ENCODE measurements at places on chromosomes 11 and 22.

- DNase-seq, result no peak
Measured at GRCh38 chr22:49884503-49885260, 31.0 kb downstream of the ZBED4 start.

- no peak for DNase-seq
Measured at GRCh38 chr11:19472679-19473078, 231.9 kb upstream of the E2F8 start.

DNA sequence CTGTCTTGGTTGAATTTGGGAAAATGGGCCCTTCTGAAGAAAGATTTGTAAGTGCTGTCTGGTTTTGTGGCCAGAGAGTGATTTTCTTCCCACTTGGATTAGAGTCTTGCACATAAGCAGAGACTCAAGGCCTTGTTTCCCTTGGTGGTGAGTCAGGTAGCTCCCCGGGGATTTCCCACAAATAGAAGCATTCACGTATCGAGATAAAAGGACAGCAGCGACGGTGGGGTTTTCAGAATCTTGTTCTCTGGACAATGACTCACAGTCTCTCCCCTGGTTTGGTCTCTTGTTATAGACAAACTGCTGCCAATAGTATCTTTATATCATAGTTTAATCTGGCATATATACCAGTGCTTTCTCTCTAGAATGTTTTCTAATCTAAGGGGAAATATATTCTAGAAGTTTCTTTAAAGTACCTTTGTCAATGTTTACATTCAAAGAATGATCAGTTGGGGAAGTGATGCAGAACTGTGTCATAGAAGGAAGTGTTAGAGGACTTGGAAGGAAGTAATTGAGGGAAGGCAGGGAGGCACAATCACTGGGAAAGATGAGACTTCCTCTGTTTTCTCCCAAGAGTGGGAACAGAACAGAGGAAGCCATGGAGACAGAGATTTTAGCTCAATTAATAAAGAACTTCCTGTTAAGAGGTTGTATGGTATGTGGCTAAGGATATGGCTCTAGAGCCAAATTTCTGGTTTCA lies 18.1 kb downstream of the POLA2 start:
- no peak for DNase-seq

- no peak for DNase-seq
Measured at GRCh38 chr11:120994091-120994859, 29.6 kb upstream of the TBCEL start.

GRCh38 chr11:133414506-133414905 lies 117.8 kb downstream of the OPCML start:
- DNase-seq, result no peak

- DNase-seq, result no peak
Measured at GRCh38 chr11:28966951-28967350, 858.8 kb downstream of the METTL15 start.

DNA sequence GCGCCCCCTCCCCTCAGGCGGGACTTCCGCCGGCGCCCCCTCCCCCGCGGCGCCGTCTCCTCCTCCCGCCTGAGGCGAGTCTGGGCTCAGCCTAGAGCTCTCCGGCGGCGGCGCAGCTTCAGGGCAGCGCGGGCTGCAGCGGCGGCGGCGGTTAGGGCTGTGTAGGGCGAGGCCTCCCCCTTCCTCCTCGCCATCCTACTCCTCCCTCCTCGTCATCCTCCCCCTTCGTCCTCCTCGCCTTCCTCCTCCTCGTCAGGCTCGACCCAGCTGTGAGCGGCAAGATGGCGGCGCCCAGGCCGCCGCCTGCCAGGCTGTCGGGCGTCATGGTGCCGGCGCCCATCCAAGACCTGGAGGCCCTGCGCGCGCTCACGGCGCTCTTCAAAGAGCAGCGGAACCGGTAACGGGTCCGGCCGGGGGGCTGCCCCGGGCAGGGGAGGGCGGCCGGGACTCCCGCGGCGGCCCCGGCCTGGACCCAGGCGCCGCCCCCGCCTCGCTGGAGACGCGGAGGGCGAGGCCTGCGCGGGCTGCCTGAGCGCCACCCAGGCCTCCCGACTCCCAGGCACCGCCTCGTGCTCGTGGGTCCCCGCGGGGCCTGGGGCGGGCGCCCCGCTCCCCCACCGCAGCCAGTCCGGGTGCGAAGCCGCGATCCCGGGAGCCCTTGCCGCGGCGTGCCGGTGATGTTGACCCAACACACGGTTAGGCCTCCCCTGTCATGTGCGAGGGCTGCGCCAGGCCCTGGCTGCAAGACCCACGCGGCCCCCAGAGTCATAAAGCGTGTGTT lies at the start of gene ATXN10:
Gene ATXN10, plus strand, starts transcription at position 52 of the 781 bp plus-strand sequence. Its CDS starts 230 bp downstream, at position 282.
- DNase-seq, result peak; percentile 44

DNA sequence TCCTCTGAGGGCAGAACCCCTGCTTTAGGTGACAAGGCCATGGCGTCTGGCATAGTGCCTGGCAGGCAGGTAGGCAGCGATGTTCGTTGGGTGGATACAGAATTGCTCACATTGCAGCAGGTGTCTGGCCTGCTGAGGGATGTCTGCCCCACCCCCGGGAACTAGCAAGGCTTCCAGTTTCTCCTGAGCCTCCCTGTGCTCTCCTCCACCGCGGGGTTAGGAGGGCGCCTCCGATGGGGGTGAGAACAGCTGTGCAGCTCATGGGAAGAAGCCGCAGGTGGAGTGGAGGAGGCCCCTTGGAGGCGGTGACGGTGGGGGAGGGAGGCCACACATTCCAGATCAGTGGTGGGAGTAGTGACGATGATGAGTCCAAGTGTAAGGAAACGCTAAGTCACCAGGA lies 48.3 kb upstream of the JAM3 start:
- DNase-seq, result no peak

DNA sequence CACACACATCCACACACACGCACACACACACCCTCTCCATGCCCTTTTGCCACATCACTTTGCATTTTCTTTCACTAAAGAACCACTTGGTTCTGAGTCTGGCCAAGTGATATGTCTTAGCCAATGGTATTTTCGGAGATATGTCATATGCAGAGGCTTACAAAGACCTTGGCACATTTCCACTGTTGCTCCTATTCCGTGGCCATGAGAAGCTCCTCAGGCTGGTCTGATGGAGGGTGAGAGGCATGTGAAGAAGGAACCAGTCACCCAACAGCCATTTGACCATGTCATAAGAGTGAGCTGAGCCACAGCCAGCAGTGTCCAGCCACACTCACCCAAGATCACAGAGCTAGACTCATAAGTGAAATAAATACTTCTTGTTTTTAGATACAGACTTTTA lies 212.6 kb upstream of the NAV2 start:
- no peak for DNase-seq

- DNase-seq, result no peak
Measured at GRCh38 chr22:26041931-26042330, 127.3 kb upstream of the SEZ6L start.

GRCh38 chr11:68905421-68906360 lies 2.0 kb downstream of the IGHMBP2 start:
- DNase-seq, result no peak

DNA sequence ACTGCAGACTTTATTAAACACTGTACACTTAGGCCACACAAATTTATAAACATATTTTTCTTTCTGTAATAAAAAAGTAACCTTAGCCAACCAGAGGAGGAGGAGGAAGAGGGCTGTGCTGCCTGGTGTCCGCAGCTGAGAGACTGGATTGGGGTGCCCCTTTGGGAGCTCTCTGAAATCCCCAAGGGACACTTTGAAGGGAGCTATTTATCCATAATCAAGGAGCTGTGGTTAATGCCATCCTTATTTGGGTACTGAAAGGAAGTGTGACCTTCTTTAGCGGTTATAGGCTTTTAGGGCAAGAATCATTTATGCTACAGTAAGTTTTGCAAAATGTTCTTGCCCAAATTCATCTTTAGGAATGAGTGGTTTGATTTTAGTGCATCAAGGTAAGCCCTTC lies 125.8 kb downstream of the RASSF10 start:
- DNase-seq, result no peak

- no peak for DNase-seq
Measured at GRCh38 chr11:35419184-35419829, at the start of gene SLC1A2. SLC1A2 (minus strand) TSS chr11:35419558; CDS start chr11:35418966, 592 bp downstream.

- no peak for DNase-seq
Measured at GRCh38 chr11:2799881-2800654, 85.5 kb downstream of the CDKN1C start.

DNA sequence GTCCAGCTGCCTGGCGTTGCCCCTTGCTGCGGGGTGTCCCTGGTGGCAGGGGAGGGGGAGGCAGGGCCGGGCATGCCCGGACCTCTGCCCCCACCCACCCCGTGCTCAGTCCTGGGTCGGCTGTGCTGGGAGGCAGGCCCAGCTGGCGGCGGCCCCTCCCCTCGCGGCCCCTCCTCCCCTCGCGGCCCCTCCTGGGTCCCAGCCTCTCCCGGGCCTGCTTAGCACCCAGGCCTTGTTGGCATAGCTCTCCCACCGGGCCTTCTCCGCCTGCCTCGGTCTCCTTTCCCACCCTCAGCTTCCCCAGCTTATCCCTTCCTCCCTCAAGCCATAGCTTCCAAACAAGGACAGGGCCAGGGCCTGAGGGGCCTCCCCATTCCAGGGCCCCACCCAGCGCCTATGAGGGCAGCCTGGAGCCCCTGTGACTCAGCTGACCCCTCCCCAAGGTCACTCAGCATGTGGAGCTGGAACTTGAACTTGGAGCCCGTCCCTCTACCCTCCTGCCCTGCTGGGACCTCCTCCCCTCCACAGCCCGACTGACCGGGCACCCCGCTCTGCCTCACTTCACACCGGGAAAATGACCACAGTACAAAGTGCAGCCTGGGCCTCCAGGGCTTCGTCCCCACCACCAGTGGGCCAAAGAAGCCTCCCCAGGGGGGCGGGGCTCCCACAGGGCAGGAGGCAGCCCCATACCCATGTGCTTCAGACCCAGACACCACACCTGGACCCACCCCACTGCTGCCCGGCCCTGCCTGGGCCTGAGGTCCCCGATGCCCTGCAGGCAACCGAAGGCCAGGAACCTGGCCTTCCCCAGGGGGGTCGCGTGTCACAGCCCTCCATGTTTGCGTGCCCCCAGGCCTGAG lies 1.2 kb downstream of the EPS8L2 start:
- no peak for DNase-seq

GRCh38 chr11:110782616-110783015 lies 70.4 kb upstream of the ARHGAP20 start:
- no peak for DNase-seq

DNA sequence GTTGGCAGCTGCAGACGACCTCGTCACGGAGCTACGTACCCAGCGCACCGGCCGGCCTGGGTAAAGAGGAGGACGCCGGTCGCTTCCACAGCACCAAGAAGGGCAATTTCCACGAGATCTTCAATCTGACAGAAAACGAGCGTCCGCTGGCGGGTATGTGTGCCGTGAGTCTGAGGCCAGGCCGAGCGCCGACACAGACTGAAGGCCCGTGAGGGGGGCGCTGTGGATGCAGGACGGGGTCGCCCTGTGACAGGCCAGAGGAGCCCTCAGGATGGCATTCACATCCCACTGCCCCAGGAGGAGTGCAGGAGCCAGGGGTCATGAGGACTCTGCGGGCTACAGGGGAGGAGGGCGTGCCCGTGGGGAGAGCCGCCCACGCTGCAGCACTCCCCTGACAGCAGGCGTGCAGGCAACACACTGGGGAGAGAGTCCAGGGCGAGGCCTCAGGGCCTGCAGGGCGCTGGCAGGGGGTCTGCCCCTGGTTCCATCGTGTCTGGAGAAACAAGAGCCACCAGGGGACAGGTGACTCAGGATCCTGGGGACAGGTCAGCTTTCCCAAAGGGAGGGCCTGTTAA lies 53.6 kb downstream of the GRAMD4 start:
- DNase-seq, result no peak

DNA sequence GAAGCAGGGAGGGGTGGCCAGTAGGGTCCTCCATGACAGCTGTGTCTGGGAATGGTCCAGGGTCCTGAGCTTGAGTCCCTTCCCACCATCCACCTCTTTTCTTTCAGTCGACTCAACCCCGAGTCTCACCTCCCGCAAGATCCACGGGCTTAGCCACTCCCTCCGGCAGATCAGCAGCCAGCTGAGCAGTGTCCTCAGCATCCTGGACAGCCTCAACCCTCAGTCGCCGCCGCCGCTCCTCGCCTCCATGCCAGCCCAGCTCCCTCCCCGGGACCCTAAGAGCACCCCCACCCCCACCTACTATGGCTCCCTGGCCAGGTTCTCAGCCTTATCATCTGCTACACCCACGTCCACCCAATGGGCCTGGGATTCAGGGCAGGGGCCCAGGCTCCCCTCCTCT lies 81.9 kb downstream of the CEP164 start:
- no peak for DNase-seq

DNA sequence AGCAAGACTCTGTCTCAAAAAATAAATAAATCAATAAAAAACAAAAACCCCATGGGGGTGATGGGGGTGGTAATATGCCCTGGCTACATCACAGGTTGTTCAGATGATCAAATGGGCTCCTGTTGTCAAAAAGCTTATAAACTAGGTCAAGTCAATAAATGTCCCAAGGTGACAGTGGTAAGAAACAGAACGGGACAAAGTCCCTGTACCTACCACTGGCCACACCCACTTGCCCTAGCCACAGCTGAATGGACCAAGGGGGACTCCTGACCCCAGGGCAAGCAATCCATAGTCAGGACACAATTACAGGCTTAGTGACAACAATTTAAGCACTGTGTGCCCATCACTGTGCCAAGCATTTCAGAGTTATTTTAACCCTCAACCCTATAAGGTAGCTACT lies 6.0 kb downstream of the NAGA start:
- DNase-seq, result no peak

DNA sequence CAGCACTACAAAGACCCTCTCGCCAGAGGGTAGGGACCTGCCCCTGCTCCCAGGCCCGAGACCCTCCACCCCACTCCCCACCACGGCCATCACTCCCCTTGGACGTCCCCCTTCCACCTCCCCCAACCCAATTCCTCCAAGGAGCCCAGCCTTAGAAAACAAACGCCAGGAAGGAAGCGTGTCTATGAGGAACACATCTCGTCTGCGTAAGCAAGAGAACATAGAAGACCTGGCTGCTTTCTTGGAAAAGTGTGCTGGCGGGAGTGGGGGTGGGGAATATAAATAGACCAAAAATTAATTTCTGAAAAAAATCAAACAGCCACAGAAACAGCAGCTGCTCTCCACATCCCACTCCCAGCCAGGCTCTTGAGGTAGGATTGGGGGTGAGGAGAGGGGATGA lies 23.9 kb upstream of the IGSF9B start:
- DNase-seq, result no peak

DNA sequence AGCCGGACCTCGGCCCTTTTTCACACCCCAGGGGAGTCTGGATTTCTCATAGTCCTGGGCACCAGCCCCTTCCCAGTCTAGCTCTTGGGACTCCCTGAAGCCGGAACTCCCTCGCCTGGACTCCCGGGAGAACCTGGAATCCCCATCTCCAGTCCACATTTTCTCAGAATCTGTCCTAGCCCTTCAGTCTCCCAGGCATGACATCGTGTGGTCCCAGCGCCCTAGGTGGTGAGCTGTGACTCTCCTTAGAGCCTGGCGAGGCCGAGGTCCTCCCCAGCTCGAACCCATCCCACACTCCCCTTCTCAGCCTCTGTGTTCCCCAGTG lies 673 bp upstream of the DUSP18 start:
- DNase-seq, result no peak

DNA sequence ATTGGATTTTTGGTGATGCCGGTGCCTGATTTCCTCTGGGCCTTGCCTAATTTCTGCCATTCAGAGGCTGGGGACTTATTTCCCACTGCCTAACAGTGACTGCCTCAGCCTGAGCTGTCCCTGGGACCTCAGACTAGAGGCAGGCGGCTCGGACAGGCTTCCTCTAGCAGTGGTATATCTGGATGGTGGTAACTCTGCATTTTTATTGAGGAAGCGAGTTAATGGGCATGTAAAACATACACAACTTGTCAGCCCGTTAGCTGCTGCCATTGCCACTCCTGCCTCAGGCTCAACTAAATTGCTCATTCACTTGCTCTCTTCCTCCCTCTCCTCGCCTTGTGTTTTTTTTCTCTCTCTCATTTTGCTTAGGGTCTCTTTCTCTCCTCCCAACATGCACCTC lies 561.6 kb downstream of the BUD13 start:
- DNase-seq, result no peak

GRCh38 chr11:128409476-128409875 lies 177.9 kb downstream of the ETS1 start:
- no peak for DNase-seq
